NCI-H1105 (cell line): ENCODE measurements at places on chromosomes 1 and 21.

- no peak for DNase-seq
These were observed 43.2 kb upstream of the ADGRL2 start for GRCh38 chr1:81757398-81758020.

GRCh38 chr1:171742577-171742922, 685 bp upstream of the VAMP4 start:
- DNase-seq: peak; percentile 34

DNA sequence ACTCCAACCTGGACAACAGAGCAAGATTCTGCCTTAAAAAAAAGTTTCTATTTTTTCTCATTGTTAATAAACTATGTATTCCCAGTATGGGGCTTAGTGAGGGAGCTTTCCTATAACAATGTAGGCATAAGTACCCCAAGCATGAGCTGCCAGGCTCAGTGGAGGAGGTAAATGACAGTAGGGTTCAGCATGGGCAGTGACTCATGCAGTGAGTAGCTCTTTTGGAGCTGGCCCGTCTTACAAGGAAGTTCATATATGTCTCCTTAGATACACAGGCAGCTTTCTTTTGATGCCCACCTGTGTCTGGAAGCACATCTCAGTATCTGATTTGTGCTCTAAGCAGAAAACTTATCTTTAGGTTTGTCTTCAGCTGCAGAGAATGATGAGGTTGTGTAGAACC, 57.9 kb downstream of the ZNF678 start:
- no peak for DNase-seq

DNA sequence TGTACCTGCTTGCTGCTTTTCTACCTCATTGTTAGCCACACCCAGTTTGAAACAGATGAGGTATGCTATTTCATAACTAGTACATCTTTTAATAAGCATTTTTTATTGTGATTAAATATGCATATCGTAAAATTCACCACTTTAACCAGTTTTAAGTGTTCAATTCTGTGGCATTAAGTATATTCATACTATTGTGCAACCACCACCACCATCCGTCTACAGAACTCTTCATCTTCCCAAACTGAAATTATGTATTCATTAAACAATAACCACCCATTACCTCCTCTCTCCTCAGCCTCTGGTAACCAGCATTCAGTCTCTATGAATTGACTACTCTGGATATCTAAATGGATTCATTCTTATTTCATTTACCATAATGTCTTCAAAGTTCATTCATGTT, 20.1 kb downstream of the DR1 start:
- no peak for DNase-seq

- no peak for DNase-seq
These were observed 162.4 kb downstream of the PGBD5 start for GRCh38 chr1:230263568-230264195.

DNA sequence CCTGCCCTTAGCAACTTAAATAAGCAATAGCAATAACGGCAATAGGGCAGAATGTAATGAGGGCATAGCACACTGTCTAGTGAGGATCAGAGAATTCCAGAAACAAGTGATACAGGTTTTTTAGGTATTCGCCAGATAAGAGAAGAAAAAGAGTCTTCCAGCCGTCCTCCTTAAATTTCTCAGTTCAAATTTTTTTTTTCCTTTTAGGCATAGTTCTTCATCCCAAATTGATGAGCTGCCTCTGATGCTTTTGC, 1.8 kb downstream of the PIGV start:
- DNase-seq: no peak

- DNase-seq: no peak
These were observed 99.1 kb downstream of the JAK1 start for GRCh38 chr1:64867266-64867665.

DNA sequence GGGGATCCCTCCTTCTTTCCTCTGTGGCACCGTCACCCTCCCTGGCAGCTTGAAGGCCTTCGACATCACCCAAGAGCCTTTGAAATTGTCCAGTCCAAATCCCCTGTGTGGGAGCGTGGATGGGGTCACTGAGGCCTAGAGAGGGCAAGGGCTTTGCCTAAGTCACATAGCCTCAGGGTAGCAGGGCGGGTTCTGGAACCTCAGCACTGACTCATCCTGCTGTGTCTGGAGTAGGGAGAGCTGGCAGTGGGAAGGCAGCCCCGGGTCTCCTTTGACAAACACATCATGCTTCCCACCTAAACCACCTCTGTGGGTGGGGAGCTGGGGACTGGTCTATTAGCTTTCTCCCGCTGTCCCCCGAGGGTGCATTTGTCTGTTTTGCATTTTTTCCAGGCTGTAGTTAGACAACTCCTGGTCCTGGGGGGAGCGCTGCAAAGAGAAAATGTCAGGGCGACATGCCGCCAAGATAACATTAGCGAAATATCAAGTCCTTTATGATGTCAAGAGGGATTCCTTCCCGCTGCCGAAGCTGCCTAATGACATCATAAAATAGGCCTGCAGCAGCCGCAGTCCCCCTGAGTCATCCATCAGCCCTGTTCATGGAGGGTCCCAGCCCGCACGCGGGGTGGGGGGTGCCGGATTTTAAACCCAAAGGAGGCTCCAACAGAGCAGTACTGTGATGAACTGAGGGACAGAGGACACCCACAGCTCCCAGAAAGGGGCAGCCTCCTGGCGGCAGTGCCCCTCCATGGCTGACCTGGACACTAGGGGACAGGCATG, 77.0 kb upstream of the POU3F1 start:
- no peak for DNase-seq

DNA sequence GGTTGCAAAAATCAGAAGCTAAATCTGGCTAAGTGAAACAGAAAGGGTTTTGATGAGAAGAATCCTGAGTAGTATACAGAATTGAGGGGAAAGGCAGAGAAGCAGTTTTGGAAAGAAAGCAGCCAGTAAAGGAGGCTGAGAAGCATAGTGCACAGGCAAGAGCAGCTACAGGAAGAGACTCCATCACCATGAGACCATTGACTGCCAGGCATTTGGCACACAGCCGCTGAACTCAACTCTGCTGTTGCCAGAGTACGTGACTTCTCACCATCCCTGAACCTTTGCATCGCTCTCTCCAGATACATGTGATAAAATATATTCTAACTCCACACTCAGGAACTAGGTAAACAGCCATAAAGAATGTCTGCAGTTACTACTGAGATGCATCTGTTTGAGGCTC, 128.3 kb upstream of the C1orf21 start:
- no peak for DNase-seq

- no peak for DNase-seq
These were observed 85.9 kb upstream of the ADAM30 start for GRCh38 chr1:119981986-119982815.
